Keratinocyte (primary cell): ENCODE measurements at places on chromosomes 5 and 9. TPM values are rescaled to one million over a fixed set of nuclear protein-coding genes. Genes with fewer than 3 reads are reported as not detected.

LRSAM1 gene
- 5.2 to 11.6 TPM (median 7.2 TPM) in 3 replicates for polyA plus RNA-seq

PTGER4 gene
- 7.5 to 12.2 TPM (median 9.5 TPM) in 3 replicates for polyA plus RNA-seq

DNA sequence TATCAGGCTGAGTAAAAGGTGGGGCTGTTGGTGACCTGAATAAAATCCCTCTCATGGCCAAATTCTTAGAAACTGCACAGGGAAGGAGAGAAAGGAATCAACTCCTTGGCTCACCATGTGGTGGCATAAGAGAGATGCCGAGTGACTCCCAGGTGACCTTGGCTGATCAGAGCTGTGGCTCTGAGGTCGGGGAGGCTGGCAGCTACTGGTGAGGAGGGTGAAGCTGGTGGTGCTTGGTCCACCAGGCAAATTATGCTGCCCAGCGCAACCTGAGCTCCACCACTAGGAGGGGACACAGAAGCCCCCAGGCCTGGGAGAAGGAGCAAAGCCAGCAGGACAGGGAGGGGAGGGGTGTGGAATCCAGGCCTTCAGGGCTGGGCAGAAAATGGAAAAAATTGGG is 111.2 kb upstream of the IL12B start:
- H3K4me3 ChIP-seq = no peak overlapping the region
- H3K27me3 ChIP-seq = no peaks in the 10 kb centered on the region
- no peaks in the 10 kb centered on the region for H3K4me1 ChIP-seq
- no peak for DNase-seq

GRCh38 chr5:80985600-80986228 is 25.6 kb downstream of the RASGRF2 start:
- no peaks in the 10 kb centered on the region for H3K27me3 ChIP-seq
- no peak overlapping the region for H3K4me3 ChIP-seq
- DNase-seq = no peak
- H3K36me3 ChIP-seq = no peaks in the 10 kb centered on the region
- no peak overlapping the region for H3K27ac ChIP-seq
